Activated CD8-positive, alpha-beta memory T cell treated with anti-CD3 and anti-CD28 coated beads, Interleukin-2, amount 10 ng/mL, durations not matched to agents 7 days and 5 days (primary cell): ENCODE measurements at places on chromosomes 5 and 9.

- no peak for DNase-seq
- no peak overlapping the region for H3K4me3 ChIP-seq
Observed at GRCh38 chr9:124465736-124466135, 15.5 kb downstream of the ADGRD2 start.

DNA sequence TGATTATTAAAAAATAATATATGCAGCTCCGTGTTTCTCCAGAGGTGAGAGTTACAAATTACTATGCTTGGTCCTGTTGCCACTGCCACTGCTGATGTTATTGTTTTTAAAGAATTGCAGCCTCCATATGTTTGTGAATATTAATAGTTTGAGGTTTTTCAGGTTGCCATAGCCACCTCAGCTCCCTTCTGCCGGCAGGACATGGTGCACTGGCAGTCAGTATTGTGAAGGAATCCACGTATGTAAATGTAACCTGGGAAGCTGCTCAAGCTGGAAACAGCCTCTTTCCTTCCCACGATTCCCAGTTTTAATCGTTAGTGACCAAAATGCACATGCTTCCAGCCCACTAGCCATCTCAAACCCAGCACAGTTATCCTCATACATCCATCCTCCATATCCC lies 184.4 kb upstream of the CCNG1 start:
- no peak overlapping the region for H3K4me3 ChIP-seq
- no peaks in the 10 kb centered on the region for H3K36me3 ChIP-seq
- no peaks in the 10 kb centered on the region for H3K27me3 ChIP-seq
- no peaks in the 10 kb centered on the region for H3K4me1 ChIP-seq
- no peak for DNase-seq

- H3K4me3 ChIP-seq, result no peak overlapping the region
- H3K27me3 ChIP-seq, result peaks cover 65% of the 10 kb centered on the region
- H3K4me1 ChIP-seq, result peaks cover 10% of the 10 kb centered on the region
- no peak overlapping the region for H3K27ac ChIP-seq
- DNase-seq, result no peak
Observed at GRCh38 chr5:88659529-88660263, 223.3 kb downstream of the MEF2C start.

GRCh38 chr5:38422622-38423021 lies 133.8 kb downstream of the LIFR start:
- H3K4me3 ChIP-seq, result no peak overlapping the region
- no peak for DNase-seq
- no peaks in the 10 kb centered on the region for H3K36me3 ChIP-seq
- peaks cover 41% of the 10 kb centered on the region for H3K27me3 ChIP-seq
- peaks cover 13% of the 10 kb centered on the region for H3K4me1 ChIP-seq

GRCh38 chr5:139698490-139699146 lies 50.5 kb downstream of the CXXC5 start:
- no peaks in the 10 kb centered on the region for H3K36me3 ChIP-seq
- no peak overlapping the region for H3K4me3 ChIP-seq
- no peak overlapping the region for H3K27ac ChIP-seq
- DNase-seq, result no peak

GRCh38 chr5:115815006-115815692 lies 1.3 kb downstream of the CDO1 start:
- H3K27me3 ChIP-seq, result peaks cover 87% of the 10 kb centered on the region
- no peak for DNase-seq
- H3K4me3 ChIP-seq, result peak overlapping the region; percentile 48
- H3K36me3 ChIP-seq, result no peaks in the 10 kb centered on the region

GRCh38 chr5:115321309-115321708 lies 24.9 kb upstream of the CCDC112 start:
- DNase-seq, result no peak
- peaks cover 3% of the 10 kb centered on the region for H3K4me1 ChIP-seq
- H3K4me3 ChIP-seq, result no peak overlapping the region

DNA sequence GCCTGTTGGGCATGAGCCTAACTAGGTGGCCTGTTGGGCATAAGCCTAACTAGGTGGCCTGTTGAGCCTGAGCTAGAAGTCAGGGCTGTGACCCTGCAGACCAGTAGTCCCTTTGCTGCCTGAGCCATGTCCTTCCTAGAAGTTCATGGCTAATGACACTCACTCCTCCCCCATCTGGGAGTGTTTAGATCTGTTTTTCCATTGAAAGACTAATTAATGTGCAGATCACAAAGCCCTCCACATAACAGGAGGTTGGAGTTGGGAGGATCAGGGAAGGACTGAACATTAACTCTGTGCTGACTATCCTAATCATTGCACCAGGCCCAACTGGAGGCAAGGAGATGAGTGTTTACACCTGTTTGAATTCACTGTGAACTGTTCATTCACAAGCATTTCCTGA lies 27.6 kb downstream of the SLC25A48 start:
- H3K27ac ChIP-seq, result no peak overlapping the region
- no peak for DNase-seq
- no peaks in the 10 kb centered on the region for H3K36me3 ChIP-seq

DNA sequence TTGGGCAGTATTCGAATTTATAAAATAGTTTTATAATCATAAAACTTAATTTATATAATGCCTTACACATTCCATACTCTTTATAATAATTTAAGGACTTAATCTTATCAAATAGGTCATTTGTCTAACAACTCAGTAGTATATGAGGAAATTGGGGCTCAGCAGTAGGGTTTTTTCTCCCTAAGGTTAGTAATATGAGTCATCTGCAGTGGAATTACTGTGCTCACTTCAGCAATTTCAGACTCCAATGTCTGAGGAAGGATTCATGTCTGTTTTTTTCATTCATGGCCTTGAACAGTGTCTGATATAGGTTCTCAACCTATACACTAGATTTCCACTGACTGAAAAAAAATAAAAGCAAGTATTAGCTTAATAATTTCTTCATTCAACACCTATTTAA lies 7.4 kb downstream of the DMRTA1 start:
- H3K36me3 ChIP-seq, result no peaks in the 10 kb centered on the region
- DNase-seq, result no peak
- no peaks in the 10 kb centered on the region for H3K4me1 ChIP-seq
- no peak overlapping the region for H3K27ac ChIP-seq
- no peak overlapping the region for H3K4me3 ChIP-seq
- peaks cover 15% of the 10 kb centered on the region for H3K27me3 ChIP-seq

GRCh38 chr9:95772320-95773052 lies 103.0 kb upstream of the ERCC6L2 start:
- H3K4me3 ChIP-seq, result no peak overlapping the region
- H3K36me3 ChIP-seq, result no peaks in the 10 kb centered on the region
- H3K4me1 ChIP-seq, result peaks cover 4% of the 10 kb centered on the region
- no peak overlapping the region for H3K27ac ChIP-seq

- H3K36me3 ChIP-seq, result peaks cover 54% of the 10 kb centered on the region
- H3K4me1 ChIP-seq, result peaks cover 6% of the 10 kb centered on the region
- no peak for DNase-seq
- no peaks in the 10 kb centered on the region for H3K27me3 ChIP-seq
- H3K4me3 ChIP-seq, result no peak overlapping the region
Observed at GRCh38 chr5:62568143-62568542, 10.5 kb upstream of the LRRC70 start.

DNA sequence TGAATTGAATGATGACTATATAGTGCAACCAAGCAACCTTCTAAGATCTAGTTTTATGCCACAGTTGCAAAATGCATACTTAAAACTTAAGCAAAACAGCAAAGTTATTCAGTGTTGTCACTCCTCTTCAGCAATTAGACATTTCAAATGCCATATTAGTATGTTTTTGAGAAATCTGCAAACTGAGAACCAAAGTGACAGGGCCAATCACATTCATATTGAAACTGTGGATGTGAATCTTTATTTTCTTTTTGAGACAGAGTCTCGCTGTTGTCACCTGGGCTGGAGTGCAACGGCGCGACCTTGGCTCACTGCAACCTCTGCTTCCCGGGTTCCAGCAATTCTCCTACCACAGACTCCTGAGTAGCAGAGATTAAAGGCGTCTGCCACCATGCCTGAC lies 249.2 kb upstream of the EFNA5 start:
- H3K4me1 ChIP-seq, result peaks cover 40% of the 10 kb centered on the region
- no peak overlapping the region for H3K4me3 ChIP-seq
- peak; percentile 43 for DNase-seq
- H3K27ac ChIP-seq, result peak overlapping the region; percentile 46
- peaks cover 5% of the 10 kb centered on the region for H3K36me3 ChIP-seq

- peak; percentile 61 for DNase-seq
- no peak overlapping the region for H3K4me3 ChIP-seq
- H3K27ac ChIP-seq, result no peak overlapping the region
- H3K27me3 ChIP-seq, result peaks cover 29% of the 10 kb centered on the region
- H3K36me3 ChIP-seq, result no peaks in the 10 kb centered on the region
Observed at GRCh38 chr5:38382898-38383297, 124.5 kb downstream of the EGFLAM start.

GRCh38 chr5:158908425-158909220 lies 191.1 kb downstream of the EBF1 start:
- no peaks in the 10 kb centered on the region for H3K36me3 ChIP-seq
- no peak overlapping the region for H3K4me3 ChIP-seq
- H3K27ac ChIP-seq, result no peak overlapping the region
- no peaks in the 10 kb centered on the region for H3K4me1 ChIP-seq

DNA sequence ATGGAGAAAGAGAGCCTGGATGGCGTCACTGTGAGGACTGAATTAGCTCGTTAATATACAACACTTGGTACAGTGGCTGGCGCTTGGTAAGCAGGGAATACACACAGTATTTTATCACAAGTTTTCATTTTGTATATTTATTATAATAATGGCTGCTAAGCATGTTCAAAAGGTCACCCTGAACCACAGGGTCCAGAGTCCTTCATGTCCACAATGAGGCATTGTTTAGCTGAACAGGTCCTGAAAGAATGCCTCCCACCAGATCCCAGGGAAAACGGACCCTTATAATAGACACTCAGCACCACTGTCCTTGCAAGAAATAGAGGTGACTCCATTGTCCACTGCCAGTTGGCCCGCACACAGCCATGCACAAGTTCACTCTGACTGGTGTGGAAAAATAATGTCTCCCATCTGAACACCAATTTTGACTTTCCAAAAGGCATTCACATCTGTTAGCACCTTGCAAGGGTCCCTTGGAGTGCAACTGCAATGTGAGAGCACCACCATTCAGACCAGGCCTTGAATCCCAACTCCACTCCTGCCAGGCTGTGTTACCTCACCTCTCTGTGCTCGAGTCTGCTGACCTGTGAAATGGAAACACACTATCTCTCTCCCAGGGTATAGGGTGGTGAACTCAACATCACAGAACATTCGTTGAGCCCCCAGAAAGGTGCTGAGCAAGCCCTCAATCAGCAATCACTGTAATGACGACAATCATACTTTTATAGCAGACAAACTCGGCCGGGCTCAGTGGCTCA lies 3.9 kb downstream of the VDAC1 start:
- DNase-seq, result no peak
- H3K4me1 ChIP-seq, result peaks cover 50% of the 10 kb centered on the region
- peak overlapping the region; percentile 46 for H3K27ac ChIP-seq
- peaks cover 21% of the 10 kb centered on the region for H3K36me3 ChIP-seq
- no peaks in the 10 kb centered on the region for H3K27me3 ChIP-seq
- H3K4me3 ChIP-seq, result no peak overlapping the region

DNA sequence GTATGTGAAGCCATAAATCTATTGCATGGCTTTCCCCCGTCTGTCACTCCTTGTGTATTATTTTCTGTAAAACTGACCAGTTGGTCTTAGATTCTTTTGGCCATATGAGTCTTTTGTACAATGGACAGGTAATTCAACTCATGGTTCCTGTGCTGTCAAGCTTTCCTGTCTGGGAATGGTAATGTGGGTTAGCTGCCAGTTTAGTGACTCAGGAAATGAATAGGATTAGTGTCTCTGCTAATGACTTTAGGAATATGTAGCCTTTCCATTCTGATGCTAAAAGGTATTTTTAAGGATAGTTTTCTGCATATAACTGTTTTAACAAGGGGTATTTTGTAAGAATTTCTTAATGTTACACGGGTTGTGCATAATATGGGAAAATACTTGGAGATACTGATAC lies 182.7 kb downstream of the PBX3 start:
- H3K27ac ChIP-seq, result no peak overlapping the region
- no peaks in the 10 kb centered on the region for H3K27me3 ChIP-seq
- H3K4me1 ChIP-seq, result no peaks in the 10 kb centered on the region
- no peak for DNase-seq
- no peak overlapping the region for H3K4me3 ChIP-seq

GRCh38 chr5:1699394-1699793 lies 100.2 kb downstream of the MRPL36 start:
- no peak overlapping the region for H3K27ac ChIP-seq
- peaks cover 11% of the 10 kb centered on the region for H3K4me1 ChIP-seq
- H3K4me3 ChIP-seq, result no peak overlapping the region
- no peak for DNase-seq

- H3K27me3 ChIP-seq, result no peaks in the 10 kb centered on the region
- no peak overlapping the region for H3K27ac ChIP-seq
- H3K4me3 ChIP-seq, result no peak overlapping the region
- H3K4me1 ChIP-seq, result no peaks in the 10 kb centered on the region
- peaks cover 84% of the 10 kb centered on the region for H3K36me3 ChIP-seq
Observed at GRCh38 chr9:95939472-95939871, 64.0 kb downstream of the ERCC6L2 start.

GRCh38 chr9:101585740-101586139 lies 9.0 kb downstream of the PPP3R2 start:
- peaks cover 16% of the 10 kb centered on the region for H3K4me1 ChIP-seq
- no peak overlapping the region for H3K4me3 ChIP-seq
